ENCODE measurements at places on chromosomes 7 and 10.

- no peak for DNase-seq
These were observed 104.7 kb downstream of the CPXM2 start for GRCh38 chr10:123786896-123787295.

- DNase-seq = no peak
These were observed 77.9 kb downstream of the ARHGAP21 start for GRCh38 chr10:24645784-24646183.

DNA sequence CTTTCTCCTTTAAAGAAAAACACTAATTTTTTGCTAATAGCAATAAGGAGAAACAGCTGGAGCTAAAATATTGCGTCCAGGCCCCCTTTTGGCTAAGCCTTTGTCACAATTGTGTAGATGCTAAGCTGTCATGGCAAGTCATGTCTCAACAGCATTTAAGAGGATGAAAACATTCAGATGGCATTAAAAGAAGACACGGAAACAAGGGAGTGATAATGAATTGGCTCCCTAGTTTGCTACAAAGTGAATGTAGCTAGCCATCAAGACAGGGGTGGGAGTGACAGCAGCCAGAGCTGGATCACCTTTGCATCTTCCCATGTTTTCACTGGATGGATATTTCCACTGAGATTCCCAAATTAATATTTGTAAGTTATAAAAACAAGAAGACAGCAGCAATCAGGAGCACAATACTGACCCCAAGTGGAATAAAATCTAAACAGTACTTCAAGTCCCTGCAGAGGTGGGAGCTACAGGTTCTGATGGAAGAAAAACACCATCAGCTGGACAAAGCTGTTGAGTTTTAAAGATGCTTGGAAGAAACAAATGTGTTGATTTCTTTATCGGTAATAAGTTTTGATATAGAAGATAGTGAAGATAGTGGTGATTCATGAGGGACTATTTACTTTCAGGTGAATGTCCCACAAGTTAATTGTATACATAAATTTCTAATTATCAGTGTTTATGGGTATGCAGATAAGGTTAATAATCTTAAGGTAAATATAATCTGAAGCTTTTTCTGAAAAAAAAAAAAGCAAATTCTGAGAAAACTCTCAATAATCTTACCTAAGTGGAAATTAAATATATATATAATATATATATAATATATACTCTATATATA, 129.4 kb downstream of the SLC16A9 start:
- DNase-seq = no peak

DNA sequence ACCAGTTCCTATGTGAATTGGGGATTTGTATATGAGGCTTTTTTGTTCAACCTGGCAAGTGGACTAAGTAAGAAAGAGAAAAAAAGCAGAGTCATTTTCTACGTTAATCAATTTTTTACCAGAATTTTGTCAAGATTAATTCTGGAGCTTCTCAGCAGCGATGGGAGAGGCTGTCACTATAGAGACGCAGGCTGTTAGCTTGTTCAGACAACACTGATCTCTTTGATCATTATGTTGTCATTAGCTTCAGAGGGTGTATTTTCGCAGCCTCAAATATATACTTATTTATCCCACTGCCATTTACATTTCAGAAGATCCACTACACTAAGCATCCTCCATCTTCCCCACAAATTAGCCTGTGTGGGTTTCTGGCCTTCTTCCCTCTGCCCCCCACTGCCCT, 196.7 kb upstream of the PFKP start:
- no peak for DNase-seq

GRCh38 chr10:6146013-6146785, 56.5 kb upstream of the PFKFB3 start:
- DNase-seq = no peak

DNA sequence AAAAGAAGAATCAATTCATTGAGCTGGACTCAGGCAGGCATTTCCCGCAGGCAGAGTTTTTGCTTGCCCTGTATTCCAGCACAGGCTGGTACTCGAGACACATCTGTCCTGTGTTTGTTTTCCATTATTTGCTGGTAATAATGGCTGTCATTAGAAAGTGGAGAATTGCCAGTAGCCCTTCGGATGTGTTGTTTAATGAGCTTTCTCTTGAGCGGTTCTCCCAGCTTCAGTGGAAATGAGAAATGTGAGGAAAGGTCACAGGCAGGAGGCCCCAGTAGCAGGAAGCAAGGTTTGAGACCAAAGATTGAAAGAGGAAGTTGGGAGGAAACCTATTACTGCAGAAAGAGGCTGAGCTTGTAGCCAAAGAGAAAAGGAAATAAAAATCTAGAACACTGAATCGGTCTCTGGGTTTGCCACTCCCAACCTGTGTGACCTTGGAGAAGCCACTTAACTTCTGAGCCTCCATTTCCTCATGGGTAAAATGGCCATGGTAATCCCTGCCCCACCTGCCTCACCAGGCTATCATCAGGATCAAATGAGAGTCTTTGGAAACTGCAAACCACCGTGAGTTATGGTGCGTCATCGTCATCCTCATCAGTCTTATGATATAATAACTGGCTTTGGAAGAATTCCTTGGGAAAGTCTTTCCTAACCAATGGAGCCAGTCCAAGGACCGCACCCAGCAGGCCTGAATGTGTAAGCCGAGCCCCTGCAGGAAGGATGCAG, 67.7 kb downstream of the TACR2 start:
- DNase-seq = no peak

DNA sequence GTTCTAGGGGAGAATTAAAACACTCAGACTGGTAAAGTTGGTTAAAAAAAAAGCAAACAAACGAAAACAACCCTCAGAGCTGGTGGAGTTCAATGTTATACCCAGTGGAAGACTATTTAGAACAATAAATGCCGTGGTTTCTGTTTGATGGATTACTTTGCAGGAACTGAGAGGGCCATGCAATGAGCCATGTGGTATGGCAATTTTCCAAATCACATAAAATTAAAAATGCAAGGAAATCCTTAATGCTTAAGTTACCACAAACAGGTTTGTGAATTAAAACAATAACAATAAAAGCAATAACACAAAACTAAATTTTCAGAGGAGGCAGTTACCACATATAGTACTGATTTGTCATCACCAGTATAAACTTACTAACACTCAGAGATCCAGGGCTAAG, 96.9 kb downstream of the RTKN2 start:
- no peak for DNase-seq

DNA sequence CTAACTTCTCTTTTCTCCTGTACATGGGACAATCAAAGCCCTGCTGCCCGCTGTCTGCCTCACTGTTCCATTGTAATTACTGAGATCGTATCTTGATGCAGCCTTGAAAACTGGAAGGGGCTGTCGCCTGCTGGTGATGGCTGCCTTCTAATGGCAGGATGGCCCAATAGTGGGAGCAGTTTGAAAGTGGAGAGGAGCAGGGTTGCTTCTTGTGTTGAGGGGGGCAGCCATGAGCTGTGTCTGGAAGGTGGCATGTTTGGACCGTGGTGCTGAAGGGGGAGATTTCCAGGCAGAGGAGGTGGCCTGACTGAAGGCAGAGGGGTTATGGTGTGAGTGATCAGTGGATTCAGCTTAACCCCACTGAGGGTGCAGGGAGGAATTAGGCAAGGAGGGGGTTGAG, 8.1 kb downstream of the WDFY4 start:
- DNase-seq = no peak

DNA sequence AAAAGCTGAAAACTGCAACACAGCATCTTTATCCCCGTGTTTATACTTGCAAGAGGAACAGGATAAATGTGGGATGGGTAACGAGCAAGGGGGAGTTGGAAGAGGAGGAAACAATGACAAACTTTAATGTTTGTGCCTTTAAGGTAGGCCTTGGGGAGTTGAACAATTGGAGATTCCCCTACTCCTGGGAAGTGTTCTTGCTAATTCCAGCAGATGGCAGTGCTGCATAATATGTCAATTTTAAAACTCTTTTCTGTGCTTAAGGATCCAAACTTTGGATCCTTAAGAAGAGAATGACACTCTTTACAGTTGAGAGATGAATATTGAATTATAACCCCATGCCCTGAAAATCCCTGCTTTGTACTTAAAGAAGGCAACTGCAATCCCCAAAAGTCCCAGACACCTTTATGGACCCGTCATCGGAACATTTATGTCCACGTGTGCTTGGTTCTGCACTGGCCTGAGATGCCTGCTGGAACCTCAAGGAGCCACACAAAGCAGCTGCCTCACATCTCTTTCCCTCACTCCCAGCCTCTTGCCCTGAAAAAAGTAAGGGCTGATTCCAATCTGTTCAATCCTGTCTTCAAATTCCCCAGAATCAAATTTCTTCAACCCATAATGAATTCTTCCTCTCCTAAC, 12.0 kb downstream of the IFIT5 start:
- no peak for DNase-seq

DNA sequence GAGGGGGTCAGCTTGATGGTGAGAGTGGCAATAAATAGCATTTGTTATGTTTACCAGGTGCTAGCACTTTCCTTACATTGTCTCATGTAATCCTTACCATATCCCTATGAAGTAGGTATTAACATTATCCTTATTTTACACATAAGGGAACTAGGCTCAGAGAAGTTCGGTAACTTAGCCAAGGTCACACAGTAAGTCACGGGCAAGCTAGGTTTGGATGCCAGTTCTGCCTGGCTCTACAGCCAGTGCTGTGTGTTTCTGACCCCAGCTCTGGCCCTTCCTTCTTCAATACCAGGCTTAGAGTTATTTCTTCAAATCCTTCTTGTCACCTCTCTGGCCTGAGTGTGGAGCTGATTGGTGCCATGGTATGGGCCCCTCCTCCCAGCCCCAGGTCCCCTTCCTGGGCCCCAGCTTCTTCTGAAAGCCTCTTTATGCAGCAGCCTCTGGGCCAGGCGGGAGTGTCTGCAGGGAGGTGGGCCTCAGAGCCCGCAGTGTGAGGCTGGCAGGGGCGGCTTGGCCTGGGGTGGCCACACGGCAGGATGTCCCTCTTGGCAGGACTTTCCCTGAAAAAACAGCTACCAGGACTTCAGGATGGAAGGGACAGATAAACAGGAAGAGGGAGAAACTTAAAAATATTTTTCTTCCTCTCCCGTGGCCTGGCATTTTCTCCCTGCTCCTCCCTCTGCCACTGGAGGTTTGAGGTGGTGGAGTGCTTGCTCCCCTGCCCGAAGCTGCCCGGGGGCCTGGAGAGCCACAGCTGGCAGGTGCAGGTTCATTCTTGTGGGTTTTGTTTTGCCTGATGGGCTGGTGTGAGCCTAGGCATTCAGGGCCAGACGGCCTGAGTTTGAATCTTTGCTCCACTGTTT, 20.6 kb downstream of the PALD1 start:
- no peak for DNase-seq

GRCh38 chr7:92460109-92460508, 12.8 kb downstream of the GATAD1 start:
- DNase-seq = no peak

DNA sequence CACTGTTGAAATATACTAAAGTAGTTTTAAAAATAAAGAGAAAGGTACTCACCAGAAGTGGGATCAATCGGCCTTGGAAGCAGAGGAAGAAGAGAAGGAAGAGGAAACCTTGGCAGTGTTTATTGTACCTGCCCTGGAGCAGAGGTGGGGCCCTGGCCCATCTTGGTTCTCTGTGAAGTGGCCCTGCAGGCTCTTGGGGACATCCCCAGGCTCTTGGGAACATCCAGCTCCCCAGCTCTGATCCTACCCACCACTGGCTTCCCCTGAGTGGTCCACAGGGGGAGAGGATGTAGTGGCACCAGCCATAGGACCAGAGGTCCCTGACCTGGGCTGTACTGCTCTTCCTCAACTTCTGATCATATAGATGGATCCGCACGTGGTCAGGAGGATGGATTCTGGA, 22.3 kb upstream of the RET start:
- no peak for DNase-seq

DNA sequence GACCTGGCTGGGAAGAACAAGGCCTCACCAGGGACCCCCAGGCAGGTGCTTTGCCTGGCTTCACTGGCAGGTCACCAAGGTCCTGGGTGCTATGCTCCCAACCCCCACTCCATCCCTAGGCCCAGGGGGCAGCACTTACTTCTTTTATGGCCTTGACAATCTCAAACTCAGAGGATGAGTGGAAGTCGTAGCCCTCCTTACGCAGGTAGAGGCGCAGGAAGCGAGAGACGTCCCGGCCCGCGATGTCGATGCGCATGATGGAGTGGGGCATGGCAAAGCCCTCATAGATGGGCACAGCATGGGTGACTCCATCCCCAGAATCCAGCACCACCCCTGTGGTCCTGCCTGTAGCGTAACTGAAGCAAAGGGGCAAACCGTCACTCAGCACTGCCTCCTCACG, 18.5 kb downstream of the ACTR1A start:
- no peak for DNase-seq

GRCh38 chr10:78212786-78213175, 179.1 kb downstream of the RPS24 start:
- no peak for DNase-seq

DNA sequence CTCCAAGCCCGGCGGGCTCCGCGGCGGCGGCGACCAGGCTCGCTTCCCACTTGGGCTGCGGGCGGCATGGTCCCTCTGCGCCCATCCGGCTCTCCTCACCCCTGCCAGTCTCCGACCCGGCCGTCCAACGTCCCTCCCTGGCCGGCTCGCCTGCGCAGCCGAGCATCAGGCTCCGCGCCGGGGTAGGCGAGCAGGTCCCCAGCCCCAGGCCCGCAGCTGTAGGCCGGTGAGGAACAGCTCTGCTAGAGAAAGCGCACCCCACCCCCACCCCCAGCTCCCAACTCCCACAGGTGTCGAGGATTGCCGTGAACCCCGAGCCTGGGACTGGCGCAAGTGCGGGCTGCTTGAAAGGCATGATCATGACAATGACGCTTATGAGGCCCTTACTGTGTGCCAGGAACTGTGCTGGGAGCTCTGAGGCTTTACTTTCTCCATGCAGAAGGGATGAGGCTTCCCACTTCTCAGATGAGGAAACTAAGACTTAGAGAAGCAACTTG, 20.8 kb upstream of the PAX2 start:
- DNase-seq = no peak

- DNase-seq = no peak
These were observed 31.5 kb downstream of the KCNH2 start for GRCh38 chr7:150946421-150947240.
